Neural cell (in vitro differentiated cells): ENCODE measurements at places on chromosomes 1 and 21. TPM values are rescaled to one million over a fixed set of nuclear protein-coding genes. Genes with fewer than 3 reads are reported as not detected.

HLX gene
- 0.56 TPM in 1 of 2 replicates, not detected in the other for polyA plus RNA-seq

SUSD4 gene
- 31.5 and 39.5 TPM in 2 replicates for polyA plus RNA-seq

VWA1 gene
- polyA plus RNA-seq = 0.88 and 1.4 TPM in 2 replicates

USP25 gene
- polyA plus RNA-seq = 15.0 and 19.2 TPM in 2 replicates

OR2T11 gene
- not detected in 2 replicates for polyA plus RNA-seq

MPZ gene
- 0.92 TPM in 1 of 2 replicates, not detected in the other for polyA plus RNA-seq

OR6N2 gene
- polyA plus RNA-seq = not detected in 2 replicates

HES4 gene
- polyA plus RNA-seq = 196 and 204 TPM in 2 replicates

OR2T33 gene
- polyA plus RNA-seq = not detected in 2 replicates

PLD5 gene
- polyA plus RNA-seq = 0.64 and 0.92 TPM in 2 replicates

ECM1 gene
- 2.3 and 4.2 TPM in 2 replicates for polyA plus RNA-seq

LORICRIN gene
- polyA plus RNA-seq = 0.42 and 1.3 TPM in 2 replicates

CLIC6 gene
- polyA plus RNA-seq = 0.16 and 0.32 TPM in 2 replicates

MYOG gene
- not detected in 2 replicates for polyA plus RNA-seq

LRRC38 gene
- not detected in 2 replicates for polyA plus RNA-seq

RXFP4 gene
- not detected in 2 replicates for polyA plus RNA-seq

SYT14 gene
- polyA plus RNA-seq = 20.1 and 21.9 TPM in 2 replicates

RPTN gene
- polyA plus RNA-seq = not detected in 2 replicates

LGR6 gene
- polyA plus RNA-seq = not detected in 2 replicates

TTC34 gene
- polyA plus RNA-seq = 0.05 TPM in 1 of 2 replicates, not detected in the other

GREM2 gene
- polyA plus RNA-seq = 0.62 and 0.85 TPM in 2 replicates

NBPF4 gene
- polyA plus RNA-seq = not detected in 2 replicates

ZSWIM5 gene
- 27.2 and 30.5 TPM in 2 replicates for polyA plus RNA-seq

OR2L13 gene
- 1.2 TPM in 1 of 2 replicates, not detected in the other for polyA plus RNA-seq

PRELP gene
- not detected in 2 replicates for polyA plus RNA-seq

NDUFS5 gene
- 848 and 1,398 TPM in 2 replicates for polyA plus RNA-seq

SPATA17 gene
- polyA plus RNA-seq = 3.1 and 6.0 TPM in 2 replicates

SLC6A9 gene
- polyA plus RNA-seq = 1.3 and 1.6 TPM in 2 replicates

OR2T2 gene
- not detected in 2 replicates for polyA plus RNA-seq

GLIS1 gene
- polyA plus RNA-seq = not detected in 2 replicates

FGR gene
- not detected in 2 replicates for polyA plus RNA-seq
